ENCODE measurements at places on chromosomes 1 and 21.

GRCh38 chr1:165927169-165927568 lies 99.8 kb downstream of the UCK2 start:
- no peak for DNase-seq

GRCh38 chr1:92538413-92539061 lies 51.8 kb upstream of the GFI1 start:
- DNase-seq, result peak; percentile 52

DNA sequence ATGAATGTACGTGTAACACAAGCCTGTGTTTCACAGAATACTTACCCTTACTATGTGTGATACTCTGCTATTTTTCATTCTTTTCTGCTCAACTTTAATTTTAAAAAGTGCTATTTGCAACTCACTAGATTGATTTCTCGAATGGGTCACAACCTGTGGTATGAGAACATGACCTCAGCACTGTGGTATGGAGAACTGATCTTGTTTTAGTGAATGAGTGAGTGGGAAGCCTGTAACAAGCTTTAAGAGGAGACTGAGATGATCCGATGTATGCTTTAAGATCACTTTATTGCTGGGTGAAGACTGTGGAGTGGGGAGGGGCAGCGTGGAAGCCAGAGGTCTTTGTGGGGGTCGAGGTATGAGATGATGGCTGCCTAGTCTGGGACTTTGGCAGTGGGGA lies 21.6 kb downstream of the MECR start:
- DNase-seq, result no peak

GRCh38 chr1:58303841-58304240 lies 242.7 kb downstream of the OMA1 start:
- no peak for DNase-seq

DNA sequence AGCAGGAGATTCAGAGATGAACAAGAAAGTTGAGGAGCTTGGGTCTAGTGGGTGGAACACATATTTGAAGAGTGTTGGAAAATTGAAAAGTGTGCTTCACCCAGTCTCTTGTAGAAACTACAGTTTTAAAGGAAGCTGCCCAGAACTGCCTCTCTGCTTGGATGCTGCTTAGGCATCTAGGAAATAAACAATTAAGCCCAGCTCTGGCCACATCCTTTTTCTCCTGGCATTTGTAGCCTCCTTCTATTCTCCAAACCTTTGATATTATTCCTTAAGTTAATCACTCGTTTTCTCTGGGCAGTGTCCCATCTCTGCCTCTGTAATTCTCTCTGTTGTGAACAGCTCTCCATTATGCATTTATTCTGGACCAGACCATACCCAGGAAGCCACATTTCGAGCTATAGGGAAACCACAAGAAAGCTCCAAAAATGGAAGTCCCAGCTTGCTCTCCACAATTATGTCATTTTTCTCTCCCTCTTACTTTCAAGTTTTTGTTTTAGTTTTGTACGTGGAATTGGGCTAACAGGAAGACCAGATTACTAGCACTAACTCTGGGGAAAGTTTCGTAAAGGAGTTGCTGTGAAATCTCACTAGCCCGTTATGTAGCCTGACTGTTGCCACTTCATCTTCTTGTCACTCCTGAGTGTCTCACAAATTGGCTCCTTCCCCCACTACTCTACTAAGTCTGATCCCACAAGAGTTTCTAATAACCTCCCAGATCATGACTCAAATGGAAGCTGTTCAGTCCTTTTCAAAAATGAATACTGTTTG lies 102.2 kb downstream of the NTMT2 start:
- no peak for DNase-seq

DNA sequence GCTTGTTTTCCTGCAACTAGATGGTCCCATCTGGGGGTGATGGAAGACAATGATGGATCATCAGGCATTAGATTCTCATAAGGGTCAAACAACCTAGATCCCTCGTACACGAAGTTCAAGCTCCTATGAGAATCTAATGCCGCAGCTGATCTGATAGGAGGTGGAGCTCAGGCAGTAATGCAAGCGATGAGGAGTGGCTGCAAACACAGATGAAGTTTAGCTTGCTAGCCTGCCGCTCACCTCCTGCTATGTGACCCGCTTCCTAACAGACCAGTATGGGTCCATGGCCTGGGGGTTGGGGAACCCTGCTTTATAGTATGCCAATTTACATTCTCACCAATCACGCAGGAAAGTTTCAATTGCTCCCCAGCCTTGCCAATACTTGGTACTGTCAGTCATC lies 37.5 kb downstream of the TLR5 start:
- DNase-seq, result no peak

DNA sequence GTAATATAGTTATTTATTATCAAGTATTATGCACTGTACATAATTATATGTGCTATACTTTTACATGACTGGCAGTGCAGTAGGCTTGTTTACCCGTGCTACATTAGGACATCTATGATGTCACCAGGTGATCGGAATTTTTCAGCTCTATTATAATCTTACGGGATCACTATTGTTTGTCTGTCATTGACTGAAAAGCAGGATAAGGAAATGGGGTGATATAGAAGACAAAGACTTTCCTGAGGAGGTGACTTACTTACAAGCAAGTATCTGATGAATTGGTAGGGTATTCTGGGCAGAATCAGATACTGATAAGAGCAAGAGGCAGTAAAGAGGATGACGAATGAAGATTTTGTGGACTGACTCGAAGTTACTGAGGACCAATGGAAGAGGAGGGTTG lies 65.3 kb upstream of the CNN3 start:
- DNase-seq, result no peak

DNA sequence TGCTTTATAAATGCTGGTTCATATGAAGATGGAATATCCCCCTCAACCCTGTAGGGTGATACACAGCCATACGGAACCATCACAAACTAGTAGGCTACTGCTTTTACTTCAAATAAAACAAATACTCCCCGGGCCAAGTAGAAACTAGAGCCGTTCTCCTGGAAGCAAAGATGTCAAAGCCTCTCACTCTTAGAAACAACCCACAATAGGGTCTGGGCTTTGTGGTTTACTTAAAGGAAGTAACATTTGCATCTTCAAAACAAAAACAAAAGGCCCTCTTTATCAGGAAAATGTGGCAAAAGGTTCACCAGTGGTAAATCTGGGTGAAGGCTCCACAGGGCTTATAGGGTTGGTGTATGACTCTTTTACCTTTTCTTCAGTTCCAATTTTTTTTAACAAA lies 49.8 kb downstream of the HLCS start:
- DNase-seq, result no peak

GRCh38 chr1:80384083-80384830 lies 1377.7 kb upstream of the ADGRL4 start:
- no peak for DNase-seq

DNA sequence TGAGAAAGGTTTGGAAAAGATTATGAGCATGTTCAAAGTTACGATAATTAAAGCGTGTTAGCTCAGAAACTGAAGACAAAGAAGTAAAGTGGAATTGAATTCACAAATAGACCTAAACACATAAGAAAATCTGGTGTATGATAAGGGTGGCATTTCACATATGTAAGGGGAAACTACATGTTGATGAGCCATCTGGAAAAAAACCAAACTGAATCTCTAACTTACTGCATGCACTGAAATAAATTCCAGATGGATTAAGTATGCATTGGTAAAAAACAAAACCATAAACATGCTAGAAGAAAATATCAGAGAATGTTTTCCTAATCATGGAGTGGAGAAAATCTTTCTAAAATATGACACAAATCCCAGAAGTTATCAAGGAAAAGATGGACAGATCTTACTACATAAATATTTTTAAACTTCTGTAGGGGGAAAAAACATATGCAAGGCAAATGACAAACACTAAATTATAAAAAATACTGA lies 34.0 kb upstream of the CTPS1 start:
- no peak for DNase-seq

DNA sequence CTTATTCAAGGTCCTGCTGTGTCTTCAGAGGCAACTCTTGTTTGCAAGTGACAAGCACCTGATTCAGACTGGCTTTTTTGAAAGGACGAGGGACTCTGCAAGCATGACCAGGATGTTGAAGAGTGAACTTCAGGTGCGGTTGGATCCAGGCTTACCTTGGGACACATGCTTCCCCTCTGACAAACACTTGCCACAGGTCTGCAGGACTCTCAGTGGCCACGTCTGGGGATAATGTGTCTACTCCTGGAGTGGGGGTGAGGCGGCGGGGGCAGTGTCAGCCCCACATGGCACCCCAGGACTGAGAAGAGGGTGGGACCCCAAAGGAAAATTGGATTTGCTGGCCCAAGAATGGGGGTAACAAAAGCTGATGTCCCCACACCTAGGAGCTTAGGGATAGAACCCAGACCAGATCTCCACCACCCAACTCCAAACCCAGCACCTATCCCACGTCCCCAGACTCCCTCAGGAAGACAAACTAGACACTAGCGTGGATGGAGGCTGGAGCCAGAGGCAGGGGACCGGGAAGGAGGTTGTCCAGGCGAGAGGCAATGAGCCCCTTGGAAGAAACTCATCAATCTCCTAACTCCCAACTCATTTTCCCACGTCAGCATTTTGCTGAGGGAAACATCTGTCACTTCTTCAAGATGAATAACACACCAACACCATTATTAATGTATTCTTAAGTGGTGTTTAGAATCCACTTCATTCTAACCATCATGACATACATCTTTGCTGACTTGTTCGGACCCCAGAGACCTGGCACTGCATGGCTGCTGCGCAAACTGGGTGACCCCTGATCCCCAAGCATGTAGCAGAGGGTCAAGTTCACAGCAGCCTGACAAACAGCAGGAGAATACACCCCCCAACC lies 32.0 kb upstream of the LAPTM5 start:
- DNase-seq, result no peak

- no peak for DNase-seq
Observed at GRCh38 chr1:11806307-11806936, 431 bp downstream of the CLCN6 start.

DNA sequence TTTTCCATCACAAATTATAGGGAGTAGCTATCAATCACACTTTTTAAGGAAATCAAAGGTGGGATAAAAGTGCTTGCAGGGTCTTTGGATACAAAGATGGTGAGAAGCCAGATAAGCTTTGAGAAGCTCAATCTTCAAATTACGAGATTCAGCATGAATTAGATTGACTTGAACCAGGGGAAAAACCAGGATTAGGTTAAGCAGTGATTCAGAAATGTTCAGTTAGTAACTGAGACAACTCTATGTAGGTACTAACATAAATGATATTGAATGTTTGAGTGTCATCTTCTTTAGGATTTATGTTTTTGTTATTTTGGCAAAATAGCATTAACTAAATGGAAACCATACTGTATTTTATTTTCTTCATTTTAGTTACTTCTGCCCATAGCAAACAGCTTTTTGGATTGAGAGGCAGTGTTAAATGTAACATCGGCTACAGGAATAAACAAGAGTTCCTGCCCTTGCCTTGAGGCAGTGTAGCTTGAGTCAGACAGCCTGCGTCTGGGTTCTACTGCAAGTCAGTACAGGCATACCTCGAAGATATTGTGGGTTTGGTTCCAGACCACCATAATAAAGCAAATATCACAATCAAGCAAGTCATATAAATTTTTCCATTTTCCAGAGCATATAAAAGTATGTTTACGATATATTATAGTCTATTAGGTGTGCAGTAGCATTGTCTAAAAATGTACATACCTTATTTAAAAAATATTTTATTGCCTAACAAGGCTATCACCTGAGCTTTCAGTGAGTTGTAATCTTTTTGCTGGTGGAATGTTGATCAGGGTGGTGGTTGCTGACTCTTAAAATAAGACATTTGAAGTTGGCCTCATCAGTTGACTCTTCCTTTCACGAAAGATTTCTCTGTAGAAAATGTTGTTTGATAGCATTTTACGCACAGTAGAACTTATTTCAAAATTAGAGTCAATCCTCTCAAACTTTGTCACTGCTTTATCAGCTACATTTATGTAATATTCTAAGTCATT lies 36.9 kb upstream of the BACH1 start:
- no peak for DNase-seq

- no peak for DNase-seq
Observed at GRCh38 chr1:12696658-12697057, 19.3 kb upstream of the AADACL3 start.

DNA sequence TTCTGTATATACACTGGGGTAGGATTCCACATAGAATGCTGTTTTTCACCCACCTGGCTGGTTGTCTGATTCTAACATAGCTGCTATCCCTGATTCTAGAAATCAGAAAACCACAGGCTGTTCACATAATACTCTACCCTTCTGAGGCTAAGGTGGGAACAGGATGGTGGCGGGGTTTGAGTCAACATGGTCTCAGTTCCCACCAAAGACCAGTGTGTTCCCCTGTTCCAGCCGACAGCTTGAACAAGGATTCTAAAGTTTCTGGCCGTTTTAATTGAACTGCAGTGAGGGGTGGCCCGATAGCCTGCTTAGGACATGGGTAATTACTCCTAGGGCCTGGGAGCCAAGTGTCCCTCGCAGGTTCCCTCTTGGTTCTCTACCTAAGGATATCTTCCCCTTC lies 38.4 kb downstream of the PEX14 start:
- DNase-seq, result no peak

- no peak for DNase-seq
Observed at GRCh38 chr1:203915811-203916210, 54.4 kb downstream of the SNRPE start.

GRCh38 chr21:38329162-38329561 lies 72.4 kb downstream of the KCNJ15 start:
- no peak for DNase-seq

DNA sequence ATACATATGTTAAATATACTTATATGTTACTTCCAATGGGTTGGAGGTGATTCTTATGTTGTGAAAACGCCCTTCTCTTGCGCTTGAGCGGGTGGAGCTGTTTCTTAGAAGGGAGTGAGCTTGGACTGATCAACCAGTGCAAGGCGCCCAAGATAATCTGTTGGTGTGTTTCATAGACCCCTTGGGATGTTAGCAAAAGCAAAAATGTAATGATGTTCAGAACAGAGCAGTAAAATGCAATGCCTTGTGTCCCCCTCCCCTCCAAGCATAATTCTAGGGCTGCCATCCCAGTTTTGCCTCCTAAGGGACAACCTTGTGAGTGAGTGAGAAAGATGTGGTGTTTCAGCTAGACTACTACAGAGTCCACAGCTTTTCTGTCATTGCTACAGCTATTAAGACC lies 6.2 kb upstream of the CD34 start:
- DNase-seq, result no peak

GRCh38 chr1:241389400-241389799 lies 32.4 kb upstream of the RGS7 start:
- DNase-seq, result no peak

DNA sequence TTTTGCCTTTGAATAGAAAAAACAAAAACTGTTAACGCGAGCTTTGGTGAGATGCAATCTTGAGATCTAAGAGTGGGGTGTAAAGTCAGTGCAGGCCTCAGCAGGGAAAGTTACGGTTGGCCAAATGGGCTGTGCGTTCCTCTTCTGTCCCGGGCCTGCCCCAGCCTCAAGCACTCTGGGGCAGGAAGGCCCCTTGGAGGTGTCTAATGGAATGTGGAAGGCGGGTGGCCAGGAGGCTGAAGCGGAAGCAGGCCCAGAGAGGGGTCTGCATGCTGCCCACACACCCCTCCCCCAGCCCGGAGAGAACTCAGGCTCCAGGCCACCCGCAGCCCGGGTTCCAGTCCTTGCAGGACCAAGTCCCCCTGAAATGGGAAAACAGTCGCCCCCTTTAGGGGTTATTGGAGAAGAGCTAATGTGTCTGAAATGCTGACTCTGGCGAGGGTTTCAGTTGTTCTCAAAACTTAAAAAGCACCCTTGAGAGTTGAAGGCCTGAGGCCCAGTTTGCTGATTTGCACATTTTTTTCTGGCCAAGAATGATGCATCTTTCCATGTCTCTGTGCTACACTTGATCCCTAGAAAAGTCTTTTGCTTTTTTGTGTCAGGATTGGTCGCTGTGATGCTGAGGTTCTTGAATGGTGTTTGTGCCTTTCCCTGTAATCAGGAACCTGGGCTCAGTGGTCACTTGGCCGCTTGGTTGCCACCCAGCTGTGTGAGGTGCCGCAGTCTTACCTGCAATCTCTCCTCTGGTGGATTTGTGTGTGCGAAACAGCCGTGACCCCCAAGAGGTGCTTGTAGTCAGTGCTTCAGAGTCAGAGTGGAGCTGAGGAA lies 2.0 kb downstream of the COL18A1 start:
- DNase-seq, result no peak

All from activated CD4-positive, alpha-beta T cell treated with anti-CD3 and anti-CD28 coated beads, Interleukin-2, amount 50 U/mL, for 24 hours (primary cell).